ENCODE measurements at places on chromosomes 4 and X. TPM values are rescaled to one million over a fixed set of nuclear protein-coding genes. Genes with fewer than 3 reads are reported as not detected.

SMPX gene
- 0.31 TPM for total RNA-seq

TEX13B gene
- total RNA-seq = not detected

C4orf50 gene
- 17.0 TPM for total RNA-seq

PABPC1L2B gene
- not detected for total RNA-seq

DNA sequence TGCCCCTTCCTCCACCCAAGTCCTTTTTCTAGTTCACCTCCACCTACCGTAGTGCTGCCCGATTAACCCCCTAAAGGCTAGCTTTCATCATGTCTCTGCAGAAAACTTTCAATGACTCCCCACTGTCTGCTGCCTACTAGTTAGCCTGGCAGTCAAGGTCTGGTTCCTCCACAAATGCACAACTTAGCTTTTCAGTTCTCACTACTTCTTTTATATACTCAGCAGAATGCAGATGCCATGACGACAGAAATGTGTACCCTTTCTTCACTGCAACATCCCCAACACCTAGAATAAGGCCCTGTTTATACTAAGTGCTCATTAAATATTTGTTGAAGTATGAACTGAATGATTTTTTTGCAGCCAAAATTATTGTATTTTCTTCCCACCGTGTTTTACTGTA is 30.9 kb upstream of the RASGEF1B start:
- DNase-seq = no peak

DNA sequence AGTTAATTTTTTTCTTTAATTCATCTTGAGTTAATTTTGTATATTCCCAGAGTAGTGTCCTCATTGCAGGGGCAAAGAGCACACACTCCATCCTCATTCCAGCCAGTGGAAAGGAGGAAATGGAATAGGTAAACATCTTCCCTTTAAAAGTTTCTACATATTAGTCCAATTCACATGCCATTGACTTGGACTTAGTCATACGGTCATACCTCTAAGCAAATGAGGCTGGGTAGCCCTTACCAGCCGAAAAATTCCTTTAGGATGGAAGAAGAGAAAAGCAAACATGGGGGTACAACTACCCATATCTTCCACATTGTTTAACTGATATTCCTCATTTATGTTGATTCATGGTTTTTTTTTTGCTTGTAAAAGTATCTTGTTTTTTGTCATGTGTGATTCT is 37.4 kb upstream of the NDP start:
- DNase-seq = no peak

DNA sequence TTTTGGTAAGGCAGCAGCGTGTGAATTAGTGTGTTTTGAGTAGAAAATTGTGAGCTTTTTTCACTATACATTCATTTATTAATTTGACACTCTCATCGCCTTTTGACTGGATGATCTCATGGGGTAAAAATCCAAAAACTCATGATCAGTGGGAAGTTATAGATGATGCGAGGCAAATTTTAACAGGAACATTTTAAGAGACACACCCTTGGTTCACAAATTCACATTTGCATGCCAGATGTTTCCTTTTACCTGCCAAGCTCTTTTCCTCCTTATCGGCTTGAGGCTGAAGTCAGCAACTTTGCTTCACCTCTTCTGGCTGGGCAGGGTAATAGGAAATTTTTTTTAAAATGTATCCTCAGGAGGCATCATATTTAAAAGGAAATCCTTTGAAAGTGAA is 318.0 kb upstream of the HS3ST1 start:
- no peak for DNase-seq

YY2 gene
- total RNA-seq = 0.94 TPM

NAA11 gene
- not detected for total RNA-seq

DNA sequence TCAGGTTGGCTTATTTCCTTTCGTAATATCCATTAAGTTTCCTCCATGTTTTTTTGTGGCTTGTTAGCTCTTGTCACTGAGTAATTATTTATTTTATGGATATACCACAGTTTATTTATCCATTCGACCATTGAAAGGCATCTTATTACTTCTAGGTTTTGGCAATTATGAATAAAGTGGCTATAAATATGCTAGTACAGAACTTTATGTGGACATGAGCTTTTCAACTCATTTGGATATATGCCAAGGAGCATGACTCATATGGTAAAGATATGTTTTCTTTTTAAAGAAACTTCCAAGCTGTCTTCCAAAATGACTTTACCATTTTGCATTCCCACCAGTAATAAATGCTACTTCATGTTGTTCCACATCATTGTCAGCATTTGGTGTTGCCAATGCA is 803.6 kb downstream of the GLUD2 start:
- no peak for DNase-seq

DNA sequence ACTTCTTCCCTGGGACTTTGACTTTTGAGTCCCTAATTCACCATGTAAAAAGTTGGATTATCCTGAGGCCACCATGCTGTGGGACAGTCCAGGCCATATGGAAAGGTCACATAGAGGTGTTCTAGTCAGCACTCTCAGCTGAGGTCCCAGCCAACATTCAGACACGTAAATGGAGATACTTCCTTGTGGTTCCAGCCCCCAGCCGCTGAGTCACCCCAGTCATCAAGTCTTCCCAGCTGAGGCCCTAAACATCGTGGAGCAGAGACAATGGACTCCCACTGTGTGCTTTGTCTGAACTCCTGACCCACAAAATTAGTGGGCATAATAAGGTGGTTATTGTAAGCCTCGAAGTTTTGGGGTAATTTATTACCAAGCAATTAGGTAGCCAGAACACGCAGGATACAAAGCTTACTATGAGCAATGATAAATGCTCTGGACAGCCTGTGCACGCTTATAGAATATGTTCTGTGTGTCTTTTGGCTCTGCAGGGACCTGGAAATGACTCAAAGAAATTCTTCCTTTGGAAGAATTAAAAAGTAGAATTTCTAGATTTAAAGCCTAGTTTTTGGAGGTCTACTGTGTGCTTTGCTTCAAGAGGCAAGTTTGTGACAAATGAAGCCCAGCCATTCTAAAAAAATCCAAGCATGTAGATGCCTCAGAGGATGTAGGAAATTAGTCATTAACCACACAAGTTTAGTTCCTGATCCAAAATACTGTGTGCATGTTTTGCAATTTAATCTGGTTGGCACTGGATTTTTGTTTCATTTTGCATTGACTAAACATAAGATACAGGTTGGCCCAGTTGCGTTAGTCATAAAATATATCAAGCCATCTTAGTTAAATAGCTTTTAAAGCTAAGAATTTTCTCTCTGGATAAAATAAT is 33.2 kb upstream of the SLC9A7 start:
- DNase-seq = no peak

GRCh38 chrX:3549411-3549911 is 164.0 kb downstream of the PRKX start:
- peak; percentile 1 for DNase-seq

S100G gene
- total RNA-seq = not detected

- no peak for DNase-seq
These were observed 697.8 kb upstream of the HS3ST1 start for GRCh38 chr4:12126474-12126873.

DNA sequence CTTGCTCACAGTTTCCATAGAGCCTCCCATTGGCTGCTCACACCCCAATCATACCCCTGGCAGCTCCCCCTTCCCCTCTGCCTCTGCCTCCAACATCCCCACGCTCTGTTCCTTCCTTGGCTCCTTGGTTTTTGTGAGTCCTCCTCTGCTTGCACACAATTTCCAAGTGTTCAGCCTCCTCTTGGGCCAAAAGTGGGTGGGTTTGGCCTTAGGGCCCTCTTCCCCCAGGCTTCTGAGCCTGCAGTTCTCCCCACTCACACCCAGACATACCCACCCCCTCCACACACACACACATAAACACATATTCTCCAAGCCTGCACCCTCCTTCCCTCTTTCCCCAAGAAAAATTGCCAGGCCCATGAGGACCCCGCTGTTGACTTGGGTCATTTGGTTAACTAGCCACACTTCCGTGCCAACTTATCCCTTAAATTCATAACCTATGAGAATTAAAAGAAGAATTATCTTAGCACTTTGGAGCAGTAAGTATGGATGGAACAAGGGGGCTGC is 4.5 kb downstream of the APLN start:
- DNase-seq = no peak

FGFBP1 gene
- total RNA-seq = not detected

RAB40A gene
- 0.94 TPM for total RNA-seq

JCHAIN gene
- total RNA-seq = not detected

DNA sequence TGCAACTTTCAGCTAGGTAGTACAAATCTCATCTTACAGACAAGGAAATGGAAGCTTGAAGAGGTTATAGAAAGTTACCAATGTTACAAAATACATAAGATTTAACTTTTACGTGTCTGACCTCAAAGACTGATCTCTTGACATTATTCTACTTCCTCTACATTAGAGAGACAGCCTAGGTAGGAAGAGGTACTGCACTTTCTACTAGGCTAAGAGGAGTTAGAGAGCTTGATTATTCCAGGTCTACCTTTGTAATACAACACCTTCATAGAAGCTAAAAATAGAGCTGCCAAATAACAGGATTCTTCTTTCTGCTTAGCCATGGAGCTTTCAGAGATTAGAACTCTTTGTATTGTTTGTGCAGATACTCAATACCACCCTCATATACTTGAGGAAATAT is 147.6 kb upstream of the NPY2R start:
- DNase-seq = no peak

PHOX2B gene
- total RNA-seq = not detected

CXCL10 gene
- 0.78 TPM for total RNA-seq

DNA sequence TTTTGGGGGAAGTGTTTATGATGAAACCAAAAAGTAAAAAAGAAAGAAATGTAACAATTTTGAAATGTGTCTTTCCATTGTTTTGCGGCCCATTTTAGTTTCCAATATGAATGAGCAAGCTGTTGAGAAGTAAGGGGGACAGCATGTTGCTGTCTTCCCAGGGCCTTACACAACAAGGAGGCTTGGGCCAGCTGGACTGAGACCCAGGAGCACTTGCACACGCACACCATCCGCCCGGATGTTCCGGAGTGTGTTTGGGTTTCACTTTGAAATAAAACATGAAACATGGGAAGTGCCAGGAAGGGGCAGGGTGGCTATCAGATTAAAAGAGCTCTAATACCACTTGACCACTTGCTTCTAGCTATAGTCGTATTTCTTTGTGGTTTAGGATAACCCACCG is 144.4 kb downstream of the NHS start:
- DNase-seq = no peak

- DNase-seq = no peak
These were observed 10.5 kb downstream of the TEX13B start for GRCh38 chrX:107971636-107972035.
